ENCODE measurements at places on chromosomes 5 and 9.

- no peak for DNase-seq
Observed at GRCh38 chr9:32570262-32570661, 2.7 kb downstream of the NDUFB6 start.

GRCh38 chr5:164373876-164374275 is 868.5 kb downstream of the MAT2B start:
- no peak for DNase-seq

- DNase-seq, result no peak
Observed at GRCh38 chr5:58127255-58128220, 332.3 kb downstream of the PLK2 start.

DNA sequence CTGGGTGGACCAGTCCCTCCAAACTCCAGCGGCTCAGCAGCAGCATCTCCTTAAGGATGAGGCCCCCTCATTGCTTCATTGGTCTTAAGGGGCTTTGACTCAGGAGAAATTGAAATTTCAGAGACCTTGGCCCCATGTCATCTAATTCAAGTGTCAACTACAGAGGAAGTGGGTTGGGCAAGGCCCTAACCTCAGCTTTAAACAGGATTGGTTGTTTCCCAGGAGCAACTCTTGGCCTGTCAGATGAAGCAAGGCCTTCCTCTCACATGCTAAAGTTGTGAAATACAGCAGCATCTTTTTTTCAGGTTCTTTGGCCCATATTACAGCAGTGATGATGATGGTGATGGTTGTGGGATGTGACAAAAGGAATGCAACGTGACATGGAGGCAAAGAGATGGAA is 348.3 kb downstream of the ICE1 start:
- no peak for DNase-seq

DNA sequence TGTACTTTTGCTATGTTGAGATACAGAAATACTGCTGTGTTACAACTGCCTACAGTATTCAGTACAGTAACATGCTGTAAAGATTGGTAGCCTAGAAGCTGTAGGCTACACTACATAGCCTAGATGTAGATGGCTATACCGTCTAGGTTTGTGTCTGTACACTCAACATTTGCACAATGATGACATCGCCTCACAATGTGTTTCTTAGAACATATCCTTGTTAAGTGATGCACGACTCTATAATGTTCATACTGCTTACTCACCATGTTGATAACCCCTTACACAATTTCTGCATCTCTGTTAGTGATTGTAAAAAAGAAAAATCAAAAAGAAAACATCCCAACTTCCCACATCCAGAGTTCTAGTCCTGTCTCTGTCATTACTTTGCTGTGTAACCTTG is 450.0 kb downstream of the CCDC171 start:
- DNase-seq, result peak; percentile 62

All from fibroblast of skin of abdomen (primary cell).